ENCODE measurements at places on chromosomes 7 and 10. TPM values are rescaled to one million over a fixed set of nuclear protein-coding genes. Genes with fewer than 3 reads are reported as not detected.
A peak's percentile ranks its signal among the peaks of the same experiment; 100 is the strongest.

The HERPUD2 gene
- 21.7 TPM for total RNA-seq

The ZNF138 gene
- total RNA-seq, result 3.2 TPM

DNA sequence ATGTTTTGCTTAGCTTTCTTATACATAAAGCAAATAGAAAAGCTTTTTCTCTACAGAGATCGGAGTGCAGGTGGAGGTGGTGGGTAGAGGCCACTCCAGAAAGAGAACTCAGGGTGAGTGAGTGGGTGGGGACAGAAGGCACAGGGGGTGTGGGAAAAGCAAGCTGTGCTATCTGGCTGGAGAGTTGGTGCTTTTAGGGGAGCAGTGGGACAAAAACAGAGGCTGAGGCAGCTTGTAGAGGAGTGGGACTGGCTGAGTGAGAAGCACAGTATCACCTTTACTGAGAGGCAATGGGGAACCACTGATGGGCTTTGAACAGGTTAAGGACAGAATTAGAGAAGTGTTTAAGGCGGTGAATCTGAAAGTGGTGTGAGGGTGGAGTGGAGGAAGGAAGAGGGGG is 275.3 kb downstream of the TCF7L2 start:
- no peak for DNase-seq

DNA sequence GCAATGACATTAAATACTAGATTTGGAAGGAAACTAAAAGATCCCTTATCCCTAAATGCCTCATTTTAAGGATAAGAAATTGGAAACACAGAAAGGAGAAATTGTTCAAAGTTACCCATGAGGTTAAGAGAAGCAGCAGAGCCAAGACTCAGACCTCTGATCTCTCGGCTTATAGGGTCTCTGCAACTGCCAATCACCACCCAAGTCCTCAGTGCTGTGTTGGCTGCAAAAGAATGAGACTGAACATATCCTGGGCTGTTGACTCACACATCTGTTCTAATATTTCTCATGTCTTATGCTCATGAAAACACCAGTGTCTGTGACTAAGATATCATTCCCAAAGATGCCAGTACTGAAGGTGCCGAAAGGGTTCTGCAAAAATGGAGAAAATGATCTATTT is 153.3 kb downstream of the XPNPEP1 start:
- no peak for DNase-seq

The CYP2C19 gene
- not detected for total RNA-seq

DNA sequence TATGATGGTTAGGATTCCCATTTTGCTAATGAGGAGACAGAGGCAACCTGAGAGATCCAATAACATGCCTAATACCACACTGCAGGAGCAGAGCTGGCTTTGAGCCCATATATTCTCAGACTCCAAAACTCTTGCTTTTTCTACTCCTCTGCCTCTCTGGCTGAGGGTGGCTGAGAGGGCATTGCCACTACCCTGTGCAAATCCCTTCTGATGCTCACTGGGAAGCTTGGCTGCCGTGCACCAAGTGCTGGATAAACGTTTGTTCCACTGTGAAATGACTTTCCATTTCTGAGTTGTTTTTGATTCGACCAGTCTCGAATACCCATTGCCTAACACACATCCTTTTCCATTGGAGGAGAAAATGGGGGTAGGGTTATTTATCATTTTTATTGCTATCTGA is 123.1 kb upstream of the SORCS3 start:
- DNase-seq, result no peak

The CCDC172 gene
- not detected for total RNA-seq

GRCh38 chr10:61662794-61663259 is at the start of gene CABCOCO1:
Gene CABCOCO1, plus strand, starts transcription at chr10:61662929. Its CDS starts 44 bp downstream, at chr10:61662973.
- DNase-seq, result peak; percentile 62

DNA sequence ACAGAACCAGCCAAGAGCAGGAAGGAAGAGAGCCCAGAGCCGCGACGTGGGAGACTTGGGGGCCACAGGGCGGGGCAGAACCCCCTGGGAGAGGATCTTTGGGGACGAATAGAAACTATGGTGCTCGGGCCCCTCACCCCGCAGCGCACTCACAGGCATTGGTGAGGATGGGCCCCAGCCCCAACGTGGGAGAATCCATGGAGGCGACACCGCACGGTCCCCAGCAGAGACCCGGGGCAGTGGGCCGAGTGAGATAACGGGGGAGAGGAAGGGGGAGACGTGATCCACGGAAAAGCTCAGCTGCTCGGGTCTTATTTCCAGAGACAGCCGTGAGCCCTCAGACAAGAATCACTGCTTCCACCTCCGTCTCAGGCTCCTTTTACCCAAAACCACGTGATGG is 222.4 kb downstream of the TCERG1L start:
- DNase-seq, result no peak

- DNase-seq, result no peak
Observed at GRCh38 chr10:26441491-26442214, 3.5 kb downstream of the APBB1IP start.

DNA sequence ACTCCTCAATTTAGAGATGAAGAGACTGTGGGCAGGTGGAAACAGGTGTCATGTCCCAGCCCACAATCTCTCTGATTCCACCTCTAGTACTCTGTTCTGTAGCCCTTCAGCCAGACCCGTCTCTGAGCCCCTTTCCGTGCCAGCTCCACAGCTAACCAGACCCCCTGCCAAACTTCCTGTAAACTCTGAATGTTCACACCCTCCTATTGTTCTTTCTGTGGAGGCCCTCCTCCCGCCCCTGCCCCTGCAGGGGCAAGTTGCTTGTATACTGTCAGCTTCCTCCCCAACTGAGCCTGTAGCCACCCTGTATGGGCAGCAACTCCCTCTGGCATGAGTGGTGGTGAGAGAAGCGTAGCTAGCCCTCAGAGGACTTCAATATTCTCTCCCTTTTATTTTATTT is 520.7 kb downstream of the SORCS3 start:
- DNase-seq, result no peak

Data from dermis microvascular lymphatic vessel endothelial cell (primary cell).